ENCODE measurements at places on chromosomes 5 and 9. TPM values are rescaled to one million over a fixed set of nuclear protein-coding genes. Genes with fewer than 3 reads are reported as not detected.

AGTPBP1 gene
- 25.4 TPM for total RNA-seq

DNA sequence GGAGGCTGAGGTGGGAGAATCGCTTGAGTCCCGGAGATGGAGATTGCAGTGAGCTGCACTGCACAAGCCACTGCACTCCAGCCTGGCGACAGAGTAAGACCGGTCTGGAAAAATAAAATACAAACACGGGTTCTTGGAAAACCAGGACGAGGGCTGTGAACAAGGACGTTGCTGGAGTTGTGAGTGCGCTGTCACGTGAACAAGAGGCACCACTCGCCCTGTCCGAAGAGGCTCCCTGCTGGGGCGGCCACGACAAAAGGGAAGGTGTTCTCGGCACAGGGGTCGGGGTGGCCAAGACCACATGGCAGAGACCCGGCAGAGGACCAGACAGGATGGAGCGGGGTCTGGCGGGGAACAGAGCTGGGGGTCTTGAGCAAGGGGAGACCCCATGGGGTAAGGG is 30.6 kb upstream of the UBAC1 start:
- no peak for DNase-seq

- DNase-seq: no peak
These were observed 183.1 kb upstream of the S1PR3 start for GRCh38 chr9:88808019-88808656.

TRAF1 gene
- 0.88 TPM for total RNA-seq

SPATA31E1 gene
- not detected for total RNA-seq

GRCh38 chr5:160458806-160459800 is 37.4 kb downstream of the PTTG1 start:
- DNase-seq: no peak

SPATA31D4 gene
- not detected for total RNA-seq

- peak; percentile 51 for DNase-seq
These were observed 194.6 kb downstream of the OLFM1 start for GRCh38 chr9:135281791-135282737.

SLC34A3 gene
- not detected for total RNA-seq

DNA sequence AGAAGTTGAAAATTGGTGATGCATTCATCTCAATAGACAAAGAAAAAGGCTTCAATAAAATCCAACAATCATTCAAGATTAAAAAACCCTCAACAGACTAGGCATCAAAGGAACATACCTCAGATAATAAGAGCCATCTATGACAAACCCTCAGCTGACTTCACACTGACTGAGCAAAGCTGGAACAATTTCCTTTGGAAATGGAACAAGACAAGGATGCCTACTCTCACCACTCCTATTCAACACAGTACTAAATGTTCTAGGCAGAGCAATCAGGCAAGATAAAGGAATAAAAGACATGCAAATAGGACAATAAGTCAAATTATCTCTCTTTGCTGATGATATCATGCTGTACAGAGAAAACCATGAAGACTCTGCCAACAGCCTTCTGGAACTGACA is 1188.1 kb downstream of the DTWD2 start:
- DNase-seq: no peak

GRCh38 chr5:145778144-145778900 is 56.8 kb downstream of the PRELID2 start:
- no peak for DNase-seq

- peak; percentile 84 for DNase-seq
These were observed 10.6 kb downstream of the PRR7 start for GRCh38 chr5:177456976-177457851.

DNA sequence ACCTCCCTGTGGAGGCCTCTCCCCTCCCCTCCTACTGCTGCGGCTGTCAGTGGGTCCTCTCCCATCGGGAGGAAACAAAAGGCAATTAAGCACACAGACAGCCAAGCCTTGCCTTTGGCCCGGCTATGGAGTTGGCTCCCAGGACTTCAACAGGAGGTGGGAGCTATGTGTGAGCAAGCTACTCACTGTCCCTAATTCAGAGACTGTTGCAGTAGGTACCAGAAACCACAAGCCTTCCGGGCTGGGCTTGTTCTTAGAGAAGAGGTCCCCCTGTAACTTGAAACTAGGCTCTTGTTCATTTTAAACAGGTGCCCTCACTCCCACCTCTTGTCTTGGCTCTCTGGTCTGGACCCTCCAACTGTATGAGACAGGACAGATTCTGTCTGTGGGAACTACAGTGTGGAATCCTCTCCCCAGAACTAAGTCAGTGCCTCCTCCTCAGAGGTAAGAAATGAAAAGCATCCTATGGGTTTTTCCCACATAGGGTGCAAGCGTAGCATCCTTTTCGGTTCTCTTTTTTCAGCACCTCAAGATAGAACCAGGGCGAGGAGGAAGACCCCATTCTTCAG is 561.1 kb downstream of the EBF1 start:
- no peak for DNase-seq

Measured in uterus (tissue), 4 donors.